ENCODE measurements at places on chromosomes 11 and 22. TPM values are rescaled to one million over a fixed set of nuclear protein-coding genes. Genes with fewer than 3 reads are reported as not detected.

ZNHIT2 gene
- total RNA-seq, result 13.7 TPM

PATE4 gene
- total RNA-seq, result not detected

GRCh38 chr11:93689240-93689639, 27.8 kb downstream of the CEP295 start:
- no peak overlapping the region for H3K4me3 ChIP-seq
- H3K27me3 ChIP-seq, result no peaks in the 10 kb centered on the region
- H3K27ac ChIP-seq, result no peak overlapping the region
- no peak for DNase-seq
- peaks cover 25% of the 10 kb centered on the region for H3K36me3 ChIP-seq

DNA sequence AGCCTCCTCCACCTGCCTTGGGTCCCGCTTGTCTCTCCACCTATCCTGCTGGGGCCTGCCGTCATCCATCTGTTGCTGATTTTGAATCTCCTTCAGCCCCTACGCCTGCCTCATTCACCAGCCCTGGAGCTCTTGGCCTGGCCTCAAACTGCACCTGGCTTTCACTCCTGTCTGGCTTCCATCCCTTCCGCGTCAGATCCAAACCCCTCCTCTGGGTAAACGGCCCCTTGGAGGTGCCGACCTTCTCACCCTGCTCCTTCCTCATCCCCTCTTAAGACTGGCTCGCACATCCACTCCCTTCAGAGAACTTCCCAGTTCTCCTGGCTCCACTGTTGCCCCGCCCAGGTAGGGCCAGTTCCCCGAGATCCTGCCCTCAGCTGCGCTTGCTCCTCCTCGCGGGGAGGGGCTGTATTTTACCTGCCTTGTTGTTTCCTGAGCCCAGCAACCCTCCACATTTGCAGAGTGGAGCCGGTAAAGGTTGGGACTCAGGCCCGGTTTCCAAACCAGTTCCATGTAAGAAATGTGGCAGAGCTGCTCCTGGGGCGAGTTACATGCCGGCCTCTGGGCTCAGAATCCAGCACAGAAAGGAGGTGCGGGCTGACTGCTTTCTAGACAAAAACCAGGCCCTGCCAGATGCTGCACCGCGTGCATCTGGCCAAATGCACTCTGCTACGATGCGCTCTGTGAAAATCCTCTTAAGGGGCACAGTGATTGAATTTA, 13.9 kb upstream of the SHANK2 start:
- H3K27me3 ChIP-seq, result peaks cover 21% of the 10 kb centered on the region
- no peaks in the 10 kb centered on the region for H3K36me3 ChIP-seq
- no peak overlapping the region for H3K4me3 ChIP-seq
- peaks cover 21% of the 10 kb centered on the region for H3K4me1 ChIP-seq
- DNase-seq, result no peak

- DNase-seq, result no peak
- H3K36me3 ChIP-seq, result peaks cover 49% of the 10 kb centered on the region
- no peak overlapping the region for H3K4me3 ChIP-seq
- no peak overlapping the region for H3K27ac ChIP-seq
- peaks cover 17% of the 10 kb centered on the region for H3K27me3 ChIP-seq
- H3K4me1 ChIP-seq, result peaks cover 14% of the 10 kb centered on the region
Measured at GRCh38 chr11:2653198-2653551, 46.6 kb downstream of the KCNQ1OT1 start.

DNA sequence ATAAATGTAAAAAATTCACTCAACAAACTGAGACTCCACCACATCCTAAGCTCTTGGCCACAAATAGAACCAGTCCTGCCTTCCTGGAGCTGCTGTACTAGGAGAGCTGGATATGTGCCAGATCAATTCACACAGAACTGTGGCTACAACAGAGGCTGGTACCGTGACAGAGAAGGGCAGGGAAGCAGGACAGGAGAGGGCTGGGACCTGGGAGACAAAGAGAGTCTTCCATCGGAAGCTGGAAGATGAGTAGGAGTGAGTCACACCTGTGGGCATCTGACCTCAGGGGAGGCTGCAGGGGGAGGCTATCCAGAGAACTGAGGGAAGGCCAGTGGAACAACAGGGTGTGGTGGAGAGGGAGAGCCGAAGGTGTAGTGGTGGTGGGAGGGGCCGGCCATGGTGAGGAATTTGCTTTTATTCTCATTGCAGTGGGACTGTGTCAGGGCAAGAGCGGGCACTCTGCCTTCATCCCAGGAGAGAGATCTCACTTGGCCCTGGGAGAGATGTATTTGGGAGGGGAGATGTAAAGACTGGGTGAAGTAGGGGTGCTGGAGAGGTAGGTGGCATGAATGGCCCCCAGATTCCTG, 1.9 kb upstream of the LTBP3 start:
- peaks cover 5% of the 10 kb centered on the region for H3K36me3 ChIP-seq
- H3K27ac ChIP-seq, result peak overlapping the region; percentile 90
- H3K4me1 ChIP-seq, result peaks cover 59% of the 10 kb centered on the region
- peak; percentile 65 for DNase-seq
- H3K27me3 ChIP-seq, result no peaks in the 10 kb centered on the region
- peak overlapping the region; percentile 57 for H3K4me3 ChIP-seq
